BE2C (cell line): ENCODE measurements at places on chromosomes 5 and 9.

GRCh38 chr5:35443803-35444595 lies 173.7 kb upstream of the SPEF2 start:
- no peak for DNase-seq

DNA sequence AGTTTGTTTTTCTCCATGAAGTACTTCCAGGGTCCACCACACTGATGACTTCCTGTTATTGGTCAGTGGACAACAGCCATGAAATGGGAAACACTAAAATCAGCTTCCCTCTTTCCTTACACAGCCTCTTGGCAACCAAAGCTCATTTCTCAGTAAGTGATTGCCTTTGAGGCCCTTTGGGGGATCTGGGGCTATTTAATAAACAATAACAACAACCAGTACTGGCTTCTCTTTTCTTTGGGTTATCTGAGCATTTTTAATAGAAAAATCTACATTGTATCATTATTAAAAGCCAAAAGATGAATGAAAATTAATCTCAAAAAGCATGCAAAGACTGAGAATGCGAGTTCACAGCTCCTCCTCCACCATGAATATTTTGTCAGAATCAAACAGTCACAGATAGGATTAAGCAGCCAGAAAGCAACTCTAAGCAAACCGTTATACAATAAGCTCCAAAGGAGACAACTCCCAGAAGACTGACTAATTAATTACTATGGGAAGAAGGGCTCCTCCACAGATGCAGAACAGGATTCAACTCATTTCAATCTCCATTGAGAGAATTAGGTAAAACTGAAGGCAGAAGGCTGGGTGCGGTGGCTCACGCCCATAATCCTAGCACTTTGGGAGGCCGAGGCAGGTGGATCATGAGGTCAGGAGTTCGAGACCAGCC lies 68.3 kb downstream of the SERINC5 start:
- DNase-seq: no peak

GRCh38 chr5:149141957-149142851 lies 911 bp downstream of the ABLIM3 start:
- no peak for DNase-seq

DNA sequence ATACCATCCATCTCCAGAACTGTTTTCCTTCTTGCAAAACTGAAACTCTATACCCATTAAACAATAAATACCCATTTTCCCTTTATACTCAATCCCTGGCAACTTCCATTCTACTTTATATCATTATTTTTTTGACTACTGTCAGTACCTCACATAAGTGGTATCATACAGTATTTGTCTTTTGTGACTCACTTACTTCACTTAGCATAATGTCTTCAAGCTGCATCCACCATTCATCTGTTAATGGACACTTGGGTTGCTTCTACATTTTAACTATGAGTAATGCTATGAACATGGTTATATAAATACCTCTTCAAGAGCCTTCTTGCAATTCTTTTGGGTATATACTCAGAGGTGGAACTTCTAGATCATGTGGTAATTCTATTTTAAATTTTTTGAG lies 11.6 kb upstream of the TYRP1 start:
- no peak for DNase-seq

DNA sequence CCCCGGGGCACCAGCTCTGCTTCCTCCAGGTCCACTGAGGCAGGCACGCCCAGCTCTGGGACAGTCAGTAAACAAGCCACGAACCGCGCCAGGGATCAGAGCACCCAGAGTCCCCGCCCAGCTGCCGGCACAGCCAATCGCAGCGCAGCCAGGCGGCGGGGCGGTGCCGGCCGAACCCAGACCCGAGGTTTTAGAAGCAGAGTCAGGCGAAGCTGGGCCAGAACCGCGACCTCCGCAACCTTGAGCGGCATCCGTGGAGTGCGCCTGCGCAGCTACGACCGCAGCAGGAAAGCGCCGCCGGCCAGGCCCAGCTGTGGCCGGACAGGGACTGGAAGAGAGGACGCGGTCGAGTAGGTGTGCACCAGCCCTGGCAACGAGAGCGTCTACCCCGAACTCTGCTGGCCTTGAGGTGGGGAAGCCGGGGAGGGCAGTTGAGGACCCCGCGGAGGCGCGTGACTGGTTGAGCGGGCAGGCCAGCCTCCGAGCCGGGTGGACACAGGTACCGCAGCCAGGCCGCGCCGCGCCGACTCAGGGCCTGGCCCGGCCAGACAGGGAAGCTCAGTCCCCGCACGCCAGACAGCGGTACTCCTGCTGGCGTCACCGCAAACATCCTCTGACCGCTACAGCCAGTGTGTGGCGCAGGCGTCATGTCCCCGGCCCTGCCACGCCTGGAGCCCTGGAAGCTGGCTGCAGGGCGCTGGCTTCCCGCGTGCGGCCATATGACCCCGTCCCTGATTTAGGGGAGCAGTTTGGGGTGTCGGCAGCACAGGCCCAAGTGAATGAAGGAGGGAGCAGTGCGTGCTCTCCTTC lies at the start of gene CTSL:
Gene CTSL (plus strand): TSS at position 220 of the 810 bp plus-strand sequence. CDS start 1,485 bp downstream, outside the sequence.
- DNase-seq: peak; percentile 84

DNA sequence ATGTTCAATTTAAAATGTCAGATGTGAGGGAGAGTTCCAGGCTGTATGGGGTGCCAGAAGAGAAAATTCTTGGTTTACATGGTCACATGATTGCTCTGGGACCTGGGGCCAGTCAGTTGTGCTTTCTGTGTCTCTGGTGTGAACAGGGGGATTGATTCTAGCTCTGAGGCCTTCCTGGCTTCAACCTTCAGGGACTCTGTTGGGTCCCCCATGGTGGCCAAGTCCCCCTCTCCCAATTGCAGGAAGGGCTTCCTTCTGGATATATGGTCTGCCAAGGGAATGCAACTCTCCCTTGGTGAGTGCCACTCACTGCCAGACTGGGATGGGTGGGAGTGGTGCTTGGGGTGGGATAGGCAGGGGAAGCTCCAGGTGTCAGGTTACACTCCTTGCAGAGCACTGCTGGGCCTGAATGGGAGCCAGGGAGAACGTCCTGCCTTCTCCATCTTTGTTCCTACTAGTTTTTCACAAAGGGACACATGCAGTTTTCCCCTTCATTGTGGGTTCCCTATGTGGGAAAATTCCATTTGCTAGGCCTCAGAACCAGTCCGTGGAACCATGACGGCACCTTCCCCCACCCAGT lies 153.2 kb downstream of the MELK start:
- no peak for DNase-seq

- DNase-seq: peak; percentile 74
Measured at GRCh38 chr5:178449163-178450070, 140.8 kb downstream of the COL23A1 start.

- DNase-seq: no peak
Measured at GRCh38 chr5:119368238-119368630, 12.4 kb downstream of the TNFAIP8 start.

DNA sequence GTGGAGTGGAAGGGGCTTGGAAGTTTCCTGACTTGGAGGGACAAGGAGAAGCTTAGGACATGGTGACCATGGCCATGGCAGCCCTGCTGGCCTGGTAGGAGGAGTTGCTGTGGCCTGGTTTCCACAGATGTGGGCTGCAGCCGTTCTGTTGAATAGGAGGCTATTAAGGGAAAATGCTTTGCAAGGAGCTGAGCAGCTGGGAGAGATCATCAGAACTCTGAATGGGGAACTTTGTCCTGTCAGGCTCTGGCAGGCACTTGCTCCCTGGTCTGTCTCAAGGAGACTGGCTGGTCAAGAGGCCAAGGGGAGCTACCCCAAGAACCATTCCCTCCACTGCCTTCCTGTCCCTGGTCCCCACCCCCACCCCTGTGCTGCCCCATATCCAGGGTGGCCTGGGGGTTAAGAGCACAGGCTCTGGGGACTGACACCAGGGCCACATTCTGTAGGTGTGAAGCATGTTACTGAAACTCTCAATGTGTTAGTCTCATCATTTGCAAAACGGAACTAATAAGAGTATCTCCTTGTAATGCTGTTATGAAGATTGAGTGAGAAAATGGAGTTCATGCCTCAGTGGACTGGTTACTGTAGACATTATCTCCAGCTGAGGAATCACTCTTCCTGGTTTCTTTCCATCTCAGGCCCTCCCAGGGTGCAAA lies 84.0 kb upstream of the ARAP3 start:
- DNase-seq: no peak

DNA sequence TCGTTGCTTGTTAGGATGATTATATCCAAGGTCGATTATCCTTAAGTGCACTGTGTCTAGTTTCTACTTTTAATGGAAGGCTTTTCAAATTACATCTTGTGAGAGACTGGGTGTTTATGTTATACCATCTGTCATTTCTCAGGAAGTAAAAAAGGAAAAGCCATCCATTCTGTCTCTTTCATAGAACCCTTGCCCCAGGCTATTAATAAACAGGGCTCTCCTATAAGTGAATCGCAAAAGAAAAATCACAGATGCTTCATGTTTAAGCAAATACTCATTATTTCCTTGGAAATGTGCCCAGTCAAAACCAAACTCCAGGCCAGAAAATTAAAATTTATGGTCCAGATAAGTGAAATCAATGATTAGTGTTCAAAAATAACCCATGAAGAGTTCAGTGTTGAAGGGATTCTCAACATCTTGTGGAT lies 58.1 kb downstream of the STARD4 start:
- DNase-seq: peak; percentile 59

- no peak for DNase-seq
Measured at GRCh38 chr5:61120534-61120933, 41.7 kb downstream of the SMIM15 start.

DNA sequence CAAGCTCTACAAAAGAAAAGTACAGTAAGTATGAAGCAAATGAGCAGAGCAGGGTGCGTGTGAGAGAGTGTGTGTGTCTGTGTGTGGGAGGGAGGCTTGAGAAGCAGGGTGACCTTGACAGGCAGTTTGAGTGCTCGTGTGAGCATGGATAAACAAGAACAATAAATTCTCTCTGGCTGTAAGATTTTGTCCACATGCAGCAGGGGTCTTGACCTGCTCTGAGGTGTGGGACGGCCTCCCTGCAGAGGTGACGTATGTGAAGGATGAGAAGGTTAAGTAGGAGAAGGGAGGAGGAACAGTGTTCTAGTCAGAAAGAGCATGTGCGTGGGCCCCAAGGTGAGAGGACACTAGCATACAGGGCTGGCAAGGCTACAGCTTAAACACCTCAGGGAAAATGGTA lies 49.0 kb downstream of the SPTLC1 start:
- no peak for DNase-seq

GRCh38 chr5:180333661-180334060 lies 19.5 kb downstream of the GFPT2 start:
- DNase-seq: no peak
